ENCODE measurements at places on chromosomes 7 and 10.

GRCh38 chr10:102241032-102241443, 274 bp downstream of the PITX3 start:
- no peak for DNase-seq

DNA sequence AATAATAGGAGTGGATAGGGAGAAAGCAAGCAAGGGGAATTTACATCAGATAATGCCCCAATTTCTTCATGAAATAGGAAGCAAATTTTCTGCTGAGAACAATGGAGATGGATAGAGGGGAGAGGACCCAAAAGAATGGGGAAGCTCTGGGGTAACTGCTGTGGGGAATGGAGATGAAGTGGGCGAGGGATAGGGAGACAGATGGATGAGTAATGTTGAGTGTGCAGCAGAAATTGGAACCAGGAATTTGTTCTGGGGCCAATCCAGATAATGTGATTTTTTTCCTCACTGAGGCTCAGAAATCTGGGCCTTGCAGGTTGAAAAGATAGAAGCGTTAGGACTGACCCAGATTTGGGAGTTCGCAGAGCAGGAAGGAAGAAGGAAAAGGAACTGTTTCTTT, 24.5 kb upstream of the MRC1 start:
- no peak for DNase-seq

DNA sequence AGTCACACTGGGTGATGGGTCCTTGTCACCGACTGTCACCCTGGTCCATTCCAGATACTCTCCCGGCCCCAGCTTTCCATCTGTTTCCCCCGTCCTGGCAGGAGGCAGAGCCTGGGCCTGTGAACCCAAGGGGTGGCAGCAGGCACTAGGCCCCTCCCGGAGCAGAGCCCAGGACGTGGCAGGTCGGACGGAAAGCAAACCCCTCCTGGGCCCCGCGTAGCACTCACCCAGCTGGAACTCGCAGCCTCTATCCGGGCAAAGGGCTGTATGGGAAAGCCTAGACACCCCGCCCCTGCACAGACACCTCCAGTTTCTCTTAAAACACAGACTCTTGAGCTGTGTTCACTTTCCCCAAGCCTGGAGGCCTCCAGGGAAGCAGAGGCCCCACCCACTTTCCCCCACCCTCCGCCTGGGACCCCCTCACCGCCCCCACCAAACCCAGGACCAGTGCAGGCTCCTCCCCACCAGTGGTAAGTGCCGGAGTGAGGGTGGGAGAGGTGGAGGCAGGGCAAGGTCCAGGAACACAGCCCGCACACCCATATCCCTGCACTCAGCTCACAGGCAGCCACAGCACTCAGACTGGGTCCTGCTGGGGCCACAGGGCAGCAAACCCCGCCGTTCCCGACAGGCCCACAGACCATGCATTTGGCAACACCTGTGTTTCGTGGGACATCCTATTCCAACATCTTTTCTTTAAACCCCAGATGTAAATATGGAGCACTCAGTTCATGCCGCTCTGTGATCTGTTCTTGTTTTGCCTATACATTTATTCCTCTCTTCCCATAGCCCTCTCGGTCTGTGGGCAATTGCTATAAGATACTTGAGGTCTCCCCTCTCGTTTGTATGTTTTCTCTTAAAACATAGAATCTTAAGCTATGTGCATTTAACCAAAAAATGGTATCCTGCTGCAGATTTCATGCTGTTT, 98.2 kb upstream of the PDGFA start:
- DNase-seq, result no peak

- no peak for DNase-seq
These were observed 50.2 kb upstream of the PODXL start for GRCh38 chr7:131606346-131607290.

- DNase-seq, result no peak
These were observed 514 bp downstream of the RNF216 start for GRCh38 chr7:5780801-5781496.

Data from HCT116 (cell line).